CD4-positive, alpha-beta T cell treated with Interleukin-4 for 1 hour (primary cell): ENCODE measurements at places on chromosomes 2 and 18.
A peak's percentile ranks its signal among the peaks of the same experiment; 100 is the strongest.

DNA sequence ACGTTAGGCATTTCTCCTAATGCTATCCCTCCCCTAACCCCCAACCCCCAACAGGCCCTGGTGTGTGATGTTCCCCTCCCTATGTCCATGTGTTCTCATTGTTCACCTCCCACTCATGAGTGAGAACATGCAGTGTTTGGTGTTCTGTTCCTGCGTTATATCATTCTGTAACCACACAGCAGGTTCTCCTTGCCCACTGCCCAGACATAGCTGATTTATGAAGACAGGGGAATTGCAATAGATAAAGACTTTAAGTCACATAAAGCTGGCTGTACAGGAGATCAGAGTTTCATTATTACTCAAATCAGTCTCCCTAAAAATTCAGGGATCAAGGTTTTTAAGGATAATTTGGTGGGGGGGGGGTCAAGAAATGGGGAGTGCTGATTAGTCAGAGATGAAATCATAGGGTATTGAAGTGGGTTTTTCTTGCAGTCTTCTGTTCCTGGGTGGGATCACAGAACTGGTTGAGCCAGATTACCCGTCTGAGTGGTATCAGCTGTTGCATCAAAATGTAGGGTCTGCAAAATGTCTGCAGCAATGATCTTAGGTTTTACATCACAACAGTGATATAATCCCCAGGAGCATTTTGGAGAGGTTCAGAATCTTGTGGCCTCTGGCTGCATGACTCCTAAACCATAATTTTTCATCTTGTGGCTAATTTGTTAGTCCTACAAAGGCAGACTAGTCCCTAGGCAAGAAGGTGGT, 392.1 kb upstream of the KCNJ3 start:
- DNase-seq = no peak

GRCh38 chr18:70452501-70452900, 163.7 kb downstream of the SOCS6 start:
- no peak for DNase-seq

- DNase-seq = no peak
These were observed 17.9 kb downstream of the KCNIP3 start for GRCh38 chr2:95314964-95315611.

- no peak for DNase-seq
These were observed 164.3 kb upstream of the CAVIN2 start for GRCh38 chr2:192011196-192011595.

- peak; percentile 17 for DNase-seq
These were observed 47.5 kb upstream of the HNRNPA3 start for GRCh38 chr2:177165061-177165583.

- DNase-seq = no peak
These were observed 11.4 kb downstream of the ASIC4 start for GRCh38 chr2:219525533-219526232.

DNA sequence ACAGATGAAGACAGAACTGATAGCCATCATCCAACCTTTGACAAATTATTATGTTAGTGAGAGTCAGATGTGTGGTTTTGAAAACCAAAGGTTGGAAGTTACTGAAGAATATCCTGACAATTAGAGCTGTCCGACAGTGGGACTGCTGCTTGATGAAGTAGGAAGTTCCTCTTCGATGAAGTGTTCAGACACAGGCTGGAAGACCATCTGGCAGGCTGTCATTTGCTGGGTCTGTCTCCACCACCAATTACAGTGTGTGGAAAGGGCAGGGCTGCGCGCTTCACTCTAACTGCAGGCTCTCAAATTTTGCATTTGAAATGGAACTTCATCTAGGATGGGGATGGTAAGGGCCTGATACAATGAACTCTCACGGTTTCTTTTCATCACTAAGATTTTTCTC, 313.8 kb downstream of the PIK3C3 start:
- DNase-seq = no peak

DNA sequence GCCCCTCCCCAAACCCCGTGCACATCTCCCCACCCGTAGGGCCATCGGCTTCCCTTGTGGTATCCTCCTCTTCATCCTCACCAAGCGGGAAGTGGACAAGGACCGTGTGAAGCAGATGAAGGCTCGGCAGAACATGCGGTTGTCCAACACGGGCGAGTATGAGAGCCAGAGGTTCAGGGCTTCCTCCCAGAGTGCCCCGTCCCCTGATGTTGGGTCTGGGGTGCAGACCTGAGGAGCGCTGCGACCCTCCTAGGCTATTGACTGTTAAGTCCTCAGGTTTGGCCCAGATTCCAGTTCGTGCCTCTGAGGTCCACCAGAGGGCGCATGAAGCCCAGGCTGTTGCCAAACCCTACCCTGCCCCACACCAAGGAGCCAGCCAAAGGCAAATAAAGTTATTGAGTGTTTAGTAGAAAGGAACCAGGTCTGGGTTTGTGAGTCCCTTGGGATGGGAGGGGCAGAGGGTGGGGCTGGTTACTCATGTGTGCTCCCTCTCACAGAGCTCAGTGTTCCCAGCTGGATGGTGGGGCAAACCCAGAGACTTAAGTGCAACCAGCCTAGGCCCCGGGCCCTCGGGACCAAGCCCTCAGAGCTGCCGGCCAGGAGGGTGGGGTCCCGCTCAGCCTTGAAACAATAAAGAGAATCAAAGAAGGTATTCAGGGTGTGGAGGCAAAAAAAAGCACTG, 2.4 kb downstream of the PNKD start:
- DNase-seq = peak; percentile 88

- no peak for DNase-seq
These were observed 71.2 kb downstream of the EPAS1 start for GRCh38 chr2:46368401-46368800.

GRCh38 chr2:68807821-68808266, 63.4 kb downstream of the BMP10 start:
- DNase-seq = peak; percentile 54

DNA sequence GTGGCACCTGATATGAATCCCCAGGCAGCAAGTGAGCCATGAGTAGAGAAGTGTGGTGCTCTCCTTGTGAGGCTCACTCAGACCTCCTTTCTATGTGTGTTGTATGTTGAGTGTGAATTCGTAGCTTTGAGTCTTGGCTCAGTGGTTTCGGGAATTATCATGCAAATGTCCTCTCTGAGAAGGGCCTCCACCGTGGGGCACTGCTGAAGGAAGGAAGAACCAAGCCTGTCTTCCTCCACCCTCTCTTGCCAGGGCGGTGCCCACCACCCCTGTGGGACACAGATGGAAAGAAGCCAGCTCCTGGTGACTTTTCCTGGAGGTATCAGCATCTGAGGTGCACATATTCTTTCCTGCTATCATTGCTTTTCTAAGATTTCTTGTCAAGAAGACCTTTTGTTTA, 156.1 kb downstream of the MYT1L start:
- no peak for DNase-seq

- DNase-seq = no peak
These were observed 52.8 kb downstream of the METTL4 start for GRCh38 chr18:2518473-2518872.

GRCh38 chr2:14094592-14094991, 537.9 kb upstream of the LRATD1 start:
- DNase-seq = no peak

- no peak for DNase-seq
These were observed 52.0 kb downstream of the OXER1 start for GRCh38 chr2:42711896-42712295.

GRCh38 chr2:149223472-149224095, 106.8 kb upstream of the LYPD6 start:
- no peak for DNase-seq

- no peak for DNase-seq
These were observed 69.3 kb downstream of the AFF3 start for GRCh38 chr2:100073110-100073509.

DNA sequence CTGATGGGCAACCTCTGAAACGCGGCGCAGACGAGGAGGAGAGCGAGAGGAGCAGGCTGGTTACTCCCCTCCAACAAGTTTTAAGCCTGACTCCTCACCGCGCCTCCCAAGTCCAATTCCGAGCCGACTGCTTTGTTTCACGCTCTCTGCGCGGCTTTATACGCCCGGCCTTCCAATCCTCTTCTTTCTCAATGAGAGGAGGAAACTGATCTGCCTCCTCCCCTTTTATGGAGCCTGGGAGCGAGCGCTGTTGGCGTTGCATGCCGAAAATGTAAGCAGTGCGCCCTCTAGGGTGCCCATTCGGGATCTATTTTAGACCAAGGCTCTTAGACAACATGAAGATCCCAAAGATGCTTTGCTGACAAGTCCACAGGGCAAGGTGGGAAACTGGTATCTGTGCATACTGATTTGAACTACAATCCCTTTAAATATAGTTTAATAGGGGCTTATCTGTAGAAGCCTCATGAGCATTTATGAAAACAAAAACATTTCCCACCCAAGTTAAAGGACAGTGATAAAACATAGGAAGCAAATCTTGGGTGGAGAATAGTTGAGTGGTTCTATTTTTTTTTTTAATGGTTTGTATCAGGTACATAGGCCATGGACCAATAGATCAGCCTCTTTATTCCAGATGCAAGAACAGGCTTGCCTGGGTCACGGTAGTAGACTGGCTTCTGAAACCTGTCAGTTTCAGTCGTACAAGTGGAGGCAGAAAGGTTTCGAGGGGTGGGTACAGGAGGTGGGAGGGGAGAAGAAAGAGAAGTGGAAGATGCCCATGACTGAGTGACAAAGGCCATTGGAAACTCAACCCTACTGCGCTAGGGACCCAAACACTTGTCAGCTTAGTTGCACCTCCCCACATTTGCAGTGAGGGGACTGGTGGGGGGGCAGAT, at the start of gene RND3:
Gene RND3, minus strand, starts transcription at position 131 of the 893 bp plus-strand sequence. CDS start 250 bp downstream, outside the sequence.
- no peak for DNase-seq

DNA sequence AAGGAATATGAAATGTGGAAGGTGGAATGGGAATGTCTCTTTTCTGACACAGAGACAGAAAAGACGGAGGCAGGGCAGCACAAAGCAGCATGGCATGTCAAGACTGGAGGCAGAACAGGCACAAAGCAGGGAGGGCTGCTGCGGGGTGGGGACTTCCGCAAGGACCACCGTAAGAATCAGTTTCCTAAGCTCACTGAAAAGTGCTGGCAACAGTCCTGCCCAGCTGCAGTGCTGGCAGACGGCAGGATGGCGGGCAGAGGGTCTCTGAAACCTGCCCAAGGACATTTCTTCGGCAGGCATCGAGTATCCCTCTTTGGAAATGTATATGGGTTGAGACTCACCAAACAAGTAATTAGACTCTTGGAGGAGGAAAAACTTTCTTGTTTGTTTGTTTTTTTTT, 54.9 kb downstream of the FAM178B start:
- DNase-seq = no peak

GRCh38 chr18:5772306-5773105, 122.8 kb downstream of the TMEM200C start:
- DNase-seq = no peak

DNA sequence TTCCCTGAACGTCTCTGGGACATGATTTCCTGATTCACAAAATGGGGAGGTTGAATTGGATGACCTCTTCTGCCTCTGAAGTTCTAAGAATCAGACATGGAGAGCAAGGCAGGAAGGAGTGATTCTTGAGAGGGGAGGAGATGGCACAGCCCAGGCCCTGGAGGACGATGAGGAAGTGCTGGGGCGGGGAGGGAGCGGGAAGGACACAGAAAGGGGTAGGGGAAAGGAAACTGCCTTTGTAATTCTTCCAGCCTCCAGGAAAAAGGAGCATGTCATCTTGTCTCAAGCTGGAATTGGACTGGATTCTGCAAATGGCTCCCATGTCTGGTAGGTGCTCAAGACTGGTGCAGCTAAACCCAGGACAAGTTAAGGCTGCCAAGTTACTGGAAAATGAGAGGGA, 97.0 kb upstream of the NCK2 start:
- no peak for DNase-seq

DNA sequence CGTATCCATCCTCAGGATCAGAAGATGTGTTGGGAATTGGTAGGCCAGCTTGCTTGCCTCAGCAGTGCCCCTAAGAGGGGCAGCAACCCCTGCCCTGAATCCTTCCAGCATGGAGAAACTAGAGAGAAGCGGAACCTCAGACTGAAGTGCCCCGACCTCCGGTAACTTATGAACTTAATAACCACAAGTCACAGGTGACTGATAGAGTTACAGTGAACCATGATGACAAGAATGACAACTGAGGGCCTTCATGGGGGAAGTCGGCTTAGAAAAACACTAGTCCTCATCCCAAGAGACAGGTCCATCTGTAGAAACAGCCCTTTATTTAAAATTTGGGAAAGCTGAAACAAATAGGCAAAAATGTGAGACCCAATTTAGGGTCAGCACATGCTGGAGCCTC, 42.5 kb upstream of the TMEM87B start:
- DNase-seq = no peak
